ENCODE measurements at places on chromosomes 5 and 9.

DNA sequence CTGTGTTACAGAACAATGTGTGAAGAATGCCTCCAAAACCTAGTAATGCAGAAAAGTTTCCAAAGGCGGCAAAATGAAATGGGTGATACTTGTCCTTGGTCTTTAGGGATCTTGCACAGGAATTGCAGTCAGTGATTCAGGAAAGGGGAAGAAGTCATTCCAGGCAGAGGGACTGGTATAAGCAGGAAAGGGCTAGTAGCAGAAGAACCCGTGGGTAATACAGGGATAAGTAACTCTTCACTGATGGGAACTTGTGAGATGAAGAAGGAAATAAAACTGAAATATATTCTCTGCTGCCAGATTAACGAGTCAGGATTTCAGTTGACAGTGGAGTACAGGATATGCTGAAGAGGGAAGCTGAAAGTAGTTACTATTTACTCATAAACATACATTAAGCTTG, 1.2 kb downstream of the SRFBP1 start:
- no peak for DNase-seq

- no peak for DNase-seq
Observed at GRCh38 chr9:16265688-16266087, 604.8 kb downstream of the BNC2 start.

DNA sequence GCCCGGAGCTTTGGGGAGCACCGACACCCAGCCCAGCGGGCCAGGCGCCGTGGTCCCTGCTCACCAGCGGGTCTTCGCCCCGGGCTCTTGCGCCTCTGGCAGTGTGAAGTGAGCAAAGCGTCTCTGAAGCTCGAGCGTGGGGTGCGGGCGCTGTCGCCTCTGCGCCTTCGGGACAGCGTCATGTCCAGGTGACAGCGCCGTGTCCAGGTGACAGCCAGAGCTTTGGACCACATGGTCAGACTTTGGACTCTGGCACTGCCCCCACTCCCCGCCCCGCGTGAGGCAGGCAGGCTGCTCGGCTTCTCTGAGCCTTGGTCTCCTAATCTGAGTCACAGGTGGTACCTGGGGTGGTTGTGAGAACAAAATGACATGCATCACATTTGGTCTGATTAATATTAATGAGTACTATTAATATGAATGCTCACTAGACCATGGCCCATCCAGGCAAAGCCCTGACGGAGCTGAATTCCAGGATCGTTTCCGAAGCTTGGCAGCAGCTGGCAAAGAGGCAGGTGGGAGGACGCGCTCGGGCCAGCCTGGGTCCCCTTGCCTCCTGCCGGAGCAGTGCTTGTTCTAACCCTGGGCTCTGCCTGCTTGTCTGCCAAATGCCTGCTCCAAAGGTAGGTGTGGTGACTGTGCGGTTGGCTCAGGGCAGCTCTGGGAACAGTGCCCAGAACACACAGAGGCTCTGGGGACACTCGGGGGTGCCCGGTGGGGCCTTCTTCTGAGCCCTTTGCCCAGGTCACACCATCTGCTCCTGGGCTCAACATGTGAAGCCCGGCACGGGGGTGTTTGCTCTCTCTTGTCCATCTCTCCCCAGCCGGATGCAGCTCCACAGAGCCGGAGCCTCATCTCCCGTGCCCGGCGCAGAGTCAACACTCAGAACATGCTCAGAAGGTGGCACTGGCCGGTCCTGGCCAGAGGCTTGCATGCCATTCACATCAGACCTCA, 157.1 kb downstream of the OLFM1 start:
- DNase-seq = no peak

GRCh38 chr9:131682261-131682660, 57.6 kb downstream of the RAPGEF1 start:
- DNase-seq = no peak

- no peak for DNase-seq
Observed at GRCh38 chr5:78803353-78803752, 154.8 kb upstream of the LHFPL2 start.
